ENCODE measurements at places on chromosomes 13 and 19. TPM values are rescaled to one million over a fixed set of nuclear protein-coding genes. Genes with fewer than 3 reads are reported as not detected.

Gene HSH2D
- 0.84 TPM for total RNA-seq

Gene IGFLR1
- total RNA-seq: 10.7 TPM

Gene ZNF575
- 0.28 TPM for total RNA-seq

Gene NEK5
- 0.11 TPM for total RNA-seq

Gene MEF2B
- total RNA-seq: 0.42 TPM

Gene FPR1
- total RNA-seq: 19.3 TPM

Gene C3
- total RNA-seq: 1,565 TPM

Gene ITGBL1
- total RNA-seq: 1.4 TPM

Gene ZNF850
- 4.4 TPM for total RNA-seq

Gene SEMA6B
- total RNA-seq: 37.2 TPM

Gene ZNF112
- 12.8 TPM for total RNA-seq

Gene SIGLEC12
- total RNA-seq: 0.30 TPM

DNA sequence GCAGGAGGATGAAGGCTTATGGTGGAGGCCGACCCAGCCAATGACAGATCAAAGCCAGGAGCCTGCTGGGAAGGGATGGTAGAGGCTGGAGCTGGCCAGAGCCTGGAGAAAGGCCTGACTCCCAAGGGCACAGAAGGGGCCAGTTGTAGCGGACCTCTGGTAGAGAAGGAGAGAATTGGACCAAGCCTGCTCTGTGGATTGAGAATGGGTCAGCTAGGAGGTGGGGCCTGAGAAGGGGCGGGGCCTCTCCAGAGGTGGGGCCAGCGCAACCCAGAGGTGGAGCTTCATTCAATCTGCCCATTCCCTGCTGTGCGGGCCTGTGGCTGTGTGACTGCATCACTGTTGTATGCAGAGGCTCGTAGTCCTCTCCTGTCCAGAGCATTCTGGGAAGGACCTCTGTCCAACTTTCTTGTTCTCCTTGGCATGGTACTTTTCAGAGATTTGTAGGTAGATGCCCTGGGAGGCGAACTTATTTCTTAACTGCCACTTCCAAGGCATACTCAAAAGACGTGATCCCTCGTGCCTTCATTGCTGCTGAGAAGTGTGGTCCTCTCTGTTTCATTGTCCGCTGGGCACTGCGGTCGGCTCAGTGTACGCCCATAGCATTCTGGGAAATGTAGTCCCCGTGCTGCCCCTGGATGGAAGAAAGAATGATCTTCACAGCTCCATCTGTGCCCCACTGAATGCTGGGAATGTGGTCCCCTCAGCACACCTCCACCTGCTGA lies 6.7 kb downstream of the GRIN2D start:
- peak; percentile 59 for DNase-seq

- no peak for DNase-seq
These were observed 19.1 kb upstream of the CCNP start for GRCh38 chr19:40245506-40246128.

GRCh38 chr19:3547301-3547731 lies 8.3 kb downstream of the TEKTIP1 start:
- DNase-seq: no peak

DNA sequence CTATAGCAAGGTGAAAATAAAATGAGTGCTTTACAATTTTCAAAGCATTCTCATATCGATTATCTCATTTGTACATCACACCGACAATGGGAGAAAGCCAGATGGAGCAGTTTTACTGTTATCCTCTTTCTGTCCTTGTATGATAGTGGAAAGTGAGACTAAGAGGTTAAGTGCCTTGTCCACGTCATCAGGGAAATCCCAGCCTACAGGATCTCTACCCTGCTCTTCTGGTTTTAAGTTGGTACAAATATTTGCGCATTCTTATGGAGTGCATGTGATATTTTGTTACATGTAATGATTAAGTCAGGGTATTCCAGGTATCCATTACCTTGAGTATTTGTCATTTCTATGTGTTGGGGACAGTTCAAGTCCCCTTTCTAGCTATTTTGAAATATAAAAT lies 12.4 kb upstream of the ENOX1 start:
- DNase-seq: no peak

DNA sequence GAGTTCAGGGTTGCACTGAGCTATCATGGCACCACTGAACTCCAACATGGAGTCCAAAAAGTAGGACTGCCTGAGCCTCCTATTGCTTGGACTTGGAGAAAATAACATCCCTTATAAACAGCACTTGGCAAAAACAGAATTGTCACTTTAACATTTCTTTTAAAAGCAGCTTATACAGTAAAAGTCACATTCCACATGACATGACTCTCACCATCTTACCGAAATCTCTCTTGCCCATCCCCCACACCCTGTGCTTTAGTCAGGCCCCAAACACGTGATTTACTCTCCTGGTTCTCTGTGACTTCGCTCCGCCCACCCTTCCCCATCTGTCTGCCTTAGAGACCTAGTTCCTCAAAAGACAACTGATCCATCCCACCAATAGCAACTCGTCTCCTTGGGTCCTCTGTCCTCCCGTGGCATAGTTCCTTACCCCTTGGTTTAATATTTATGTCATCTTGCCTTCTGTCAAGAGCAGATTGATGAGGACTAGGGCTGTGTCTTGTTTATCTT lies 4.6 kb downstream of the SAFB start:
- peak; percentile 46 for DNase-seq

DNA sequence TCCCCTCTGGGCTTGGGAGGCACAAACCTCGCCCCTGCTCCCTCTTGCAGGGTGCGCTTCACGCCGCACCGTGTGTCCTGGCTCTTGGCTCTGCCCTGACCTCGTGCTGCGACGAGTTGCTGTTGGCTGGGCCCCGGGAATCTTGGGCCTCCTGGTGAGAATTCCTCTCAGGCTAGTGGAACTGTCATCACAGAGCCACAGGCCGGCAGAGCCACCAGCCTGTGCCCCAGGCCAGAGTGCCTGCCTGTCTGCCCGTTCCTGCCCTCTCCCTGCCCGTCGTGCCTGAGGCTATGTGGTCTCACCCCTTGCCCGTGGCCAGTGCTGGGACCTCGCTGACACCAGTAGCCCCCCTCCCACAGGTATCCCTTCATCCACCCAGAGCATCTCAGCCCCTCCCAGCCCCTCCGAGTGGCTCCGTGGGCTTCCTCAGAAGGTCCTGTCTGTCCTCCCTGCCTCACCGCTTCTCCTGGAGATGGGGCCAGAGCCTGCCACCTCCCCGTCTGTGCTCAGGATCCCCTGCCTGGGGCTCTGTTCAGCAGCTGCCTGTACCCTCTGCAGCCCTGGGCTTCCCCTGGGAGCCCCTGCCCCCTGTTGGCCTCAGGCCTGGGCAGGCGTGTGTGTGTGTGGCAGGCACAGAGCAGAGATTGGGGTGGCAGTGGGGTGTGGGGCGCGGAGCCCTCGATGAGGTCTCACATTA lies 13.3 kb downstream of the NDUFB7 start:
- DNase-seq: no peak

DNA sequence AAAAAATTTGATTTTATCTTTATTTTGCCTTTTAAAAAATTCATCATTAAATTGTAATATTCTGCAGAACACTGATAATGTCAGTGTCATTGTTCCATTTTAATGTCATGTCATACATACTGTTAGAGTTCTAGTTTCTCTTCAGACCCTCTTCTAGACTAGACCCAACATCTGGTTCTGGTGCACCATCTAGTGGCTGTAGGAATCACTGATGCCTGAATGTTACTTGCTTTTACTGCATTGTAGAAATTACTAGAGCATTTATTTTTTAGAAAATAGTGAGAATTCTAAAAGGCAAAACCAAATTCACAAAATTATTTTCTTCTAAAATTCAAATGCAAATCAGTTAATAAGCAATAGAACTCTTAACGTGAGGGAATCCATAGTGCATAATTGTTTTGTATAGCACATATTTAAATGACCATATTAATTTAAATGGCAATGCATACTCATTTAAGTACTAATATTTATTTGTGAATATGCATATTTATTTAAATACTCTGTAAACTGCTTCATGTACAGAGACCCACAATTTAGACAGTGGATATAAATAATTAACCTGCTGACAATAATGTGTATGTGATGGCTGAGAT lies 425.7 kb downstream of the KLF12 start:
- peak; percentile 49 for DNase-seq

- DNase-seq: no peak
These were observed at the start of gene NRTN for GRCh38 chr19:5804516-5805461. NRTN (plus strand) TSS chr19:5805067; CDS start chr19:5824166, 19,099 bp downstream.

GRCh38 chr13:50909605-50910484 lies at the start of gene RNASEH2B:
RNASEH2B (plus strand) TSS chr13:50909791; CDS start chr13:50910077, 286 bp downstream.
- peak; percentile 76 for DNase-seq

DNA sequence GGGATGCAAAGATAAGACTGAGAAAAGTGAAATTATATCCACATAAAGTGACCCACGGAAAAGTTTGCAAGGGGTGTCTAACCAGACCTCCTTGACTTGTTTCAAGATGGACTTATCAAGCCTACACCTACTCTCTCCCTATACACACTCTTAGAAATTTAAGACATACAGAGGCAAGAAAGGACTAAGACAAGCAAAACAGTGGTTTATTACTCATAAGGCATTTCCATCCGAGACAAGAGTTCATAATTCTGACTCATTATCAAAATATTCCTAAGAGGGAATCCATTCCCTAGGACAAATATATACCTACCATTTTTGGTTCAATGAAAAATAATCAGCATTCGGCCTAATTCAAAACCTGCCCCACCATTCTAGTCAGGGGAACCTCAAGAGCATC lies 232.6 kb upstream of the GPC6 start:
- no peak for DNase-seq

DNA sequence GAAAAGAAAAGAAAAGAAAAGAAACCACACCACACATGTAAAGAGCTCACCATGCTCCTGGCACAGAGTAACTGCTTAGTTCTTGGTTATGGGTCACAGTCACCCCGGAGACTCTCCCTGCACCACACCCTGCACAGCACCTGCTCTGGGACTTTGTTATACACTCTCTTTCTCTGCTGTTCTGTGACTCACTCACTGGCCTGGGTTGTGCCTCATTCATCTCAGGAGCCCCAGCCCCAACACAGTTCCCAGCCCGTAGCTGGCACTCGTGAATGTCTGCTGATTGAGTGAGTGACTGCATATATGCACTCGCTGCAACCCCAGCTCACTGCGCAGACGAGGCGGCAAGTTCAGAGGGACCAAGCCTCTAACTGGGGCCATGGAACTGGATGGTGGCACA lies 22.9 kb upstream of the ZNF507 start:
- DNase-seq: no peak

DNA sequence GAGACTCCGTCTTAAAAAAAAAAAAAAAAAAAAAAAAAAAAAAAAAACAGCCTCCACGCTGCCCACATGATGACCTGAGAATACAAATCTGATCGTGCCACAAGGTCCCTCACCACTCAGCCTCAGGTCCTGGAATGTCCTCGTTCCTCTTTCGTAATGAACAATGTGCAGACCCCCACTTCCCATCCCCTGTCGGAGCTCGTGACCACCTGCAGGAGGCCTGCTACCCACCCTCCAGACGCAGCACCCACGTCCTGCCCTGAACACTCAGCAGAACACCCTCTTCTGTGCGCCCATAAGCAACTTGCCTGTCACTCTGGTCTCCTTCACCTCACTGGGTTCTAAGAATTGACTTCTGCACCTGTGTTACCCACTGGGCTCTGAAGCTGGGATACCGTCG lies 166.4 kb downstream of the KATNAL1 start:
- no peak for DNase-seq

DNA sequence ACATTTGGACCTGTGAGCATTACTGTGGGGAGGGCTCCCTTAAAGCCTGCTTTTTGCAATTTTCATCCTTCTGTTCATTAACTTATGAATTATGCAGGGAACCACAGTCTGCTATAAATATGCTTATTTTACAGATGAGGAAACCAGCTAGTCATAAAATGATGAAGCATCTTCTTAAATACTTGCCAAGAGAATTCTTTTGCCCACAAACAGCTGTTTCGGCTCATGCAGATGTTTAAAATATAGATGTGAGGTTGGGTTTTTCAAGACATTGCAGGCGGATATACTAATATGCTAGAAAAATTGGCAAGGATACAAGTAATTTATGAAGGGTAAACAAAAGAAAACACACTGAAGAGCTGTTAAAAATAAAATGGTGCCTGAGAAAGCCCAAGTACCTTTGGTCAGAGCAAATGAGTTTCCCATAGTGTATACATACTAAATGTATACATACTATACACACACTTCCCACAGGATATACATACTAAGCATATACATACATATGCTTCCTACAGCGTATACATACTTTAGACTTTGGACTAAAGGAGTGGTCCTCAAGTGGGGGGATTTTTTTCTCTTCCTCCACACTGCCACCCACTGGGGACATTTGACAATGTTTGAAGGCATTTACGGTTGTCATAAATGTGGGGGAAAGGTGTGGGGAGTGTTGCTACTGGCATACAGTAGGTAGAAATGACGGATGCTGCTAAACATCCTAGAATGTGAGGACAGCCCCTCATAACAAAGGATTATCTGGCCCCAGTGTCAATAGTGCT lies 164.9 kb upstream of the CSNK1A1L start:
- DNase-seq: no peak

GRCh38 chr13:35763782-35764123 lies 287.3 kb upstream of the MAB21L1 start:
- no peak for DNase-seq

GRCh38 chr13:58949646-58950045 lies 1214.1 kb downstream of the DIAPH3 start:
- DNase-seq: no peak

GRCh38 chr13:77810878-77811277 lies 107.8 kb downstream of the EDNRB start:
- no peak for DNase-seq

DNA sequence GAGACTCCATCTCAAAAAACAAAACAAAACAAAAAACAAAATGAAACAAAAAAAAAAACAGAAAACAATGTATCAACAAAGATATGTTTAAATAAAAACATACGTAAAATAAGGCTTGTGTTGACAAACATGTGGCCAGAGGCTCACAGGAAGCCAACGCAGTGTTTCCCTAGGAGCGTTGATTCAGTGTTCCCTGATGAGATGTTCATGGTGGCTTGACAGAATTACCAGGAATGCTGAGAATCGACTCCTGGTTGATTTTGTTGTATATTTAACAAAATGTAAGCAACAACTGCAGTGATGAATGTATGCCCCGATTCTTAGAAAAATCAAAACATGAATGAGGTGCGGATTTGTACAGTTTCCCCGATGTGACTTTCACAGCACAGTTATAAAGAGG lies 8.9 kb upstream of the ZNF787 start:
- DNase-seq: no peak

DNA sequence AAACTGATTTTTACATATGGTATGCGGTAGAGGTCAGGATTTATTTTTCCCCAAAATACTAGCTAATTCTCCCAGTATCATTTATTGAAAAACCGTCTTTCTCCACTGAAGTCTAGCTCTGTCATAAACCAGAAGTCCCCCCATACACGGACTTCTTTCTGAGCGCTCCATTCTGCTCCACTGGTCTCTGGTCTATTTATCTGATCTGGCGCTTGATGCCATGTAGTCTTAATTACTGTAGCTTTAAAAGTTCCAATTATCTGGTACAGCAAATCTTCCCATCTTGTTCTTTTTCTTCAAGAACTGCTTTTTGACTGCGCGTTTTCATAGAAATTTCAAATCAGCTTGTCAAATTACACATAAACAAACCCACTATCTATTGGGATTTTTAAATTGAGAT lies 13.7 kb downstream of the DCUN1D2 start:
- no peak for DNase-seq

- DNase-seq: no peak
These were observed 656 bp downstream of the PCCA start for GRCh38 chr13:100089465-100090032.

Data from adrenal gland (tissue), 19 donors.